ENCODE measurements at places on chromosomes 13 and 19.

- no peak for DNase-seq
Observed at GRCh38 chr19:51691584-51692428, 1.3 kb upstream of the SPACA6 start.

GRCh38 chr13:50589651-50590054 lies 253.8 kb downstream of the DLEU7 start:
- no peak for DNase-seq

- DNase-seq = no peak
Observed at GRCh38 chr13:58855283-58855682, 1223.7 kb downstream of the PCDH17 start.

- DNase-seq = no peak
Observed at GRCh38 chr19:51691074-51691583, 2.0 kb upstream of the SPACA6 start.

- DNase-seq = no peak
Observed at GRCh38 chr19:38793177-38793576, 4.2 kb downstream of the LGALS7B start.
